ENCODE measurements at places on chromosomes 4 and X. TPM values are rescaled to one million over a fixed set of nuclear protein-coding genes. Genes with fewer than 3 reads are reported as not detected.

NPNT gene
- total RNA-seq: 13.2 TPM

VCX3B gene
- not detected for total RNA-seq

EGF gene
- total RNA-seq: not detected

KCNE5 gene
- 0.37 TPM for total RNA-seq

UGT2B17 gene
- total RNA-seq: not detected

DNA sequence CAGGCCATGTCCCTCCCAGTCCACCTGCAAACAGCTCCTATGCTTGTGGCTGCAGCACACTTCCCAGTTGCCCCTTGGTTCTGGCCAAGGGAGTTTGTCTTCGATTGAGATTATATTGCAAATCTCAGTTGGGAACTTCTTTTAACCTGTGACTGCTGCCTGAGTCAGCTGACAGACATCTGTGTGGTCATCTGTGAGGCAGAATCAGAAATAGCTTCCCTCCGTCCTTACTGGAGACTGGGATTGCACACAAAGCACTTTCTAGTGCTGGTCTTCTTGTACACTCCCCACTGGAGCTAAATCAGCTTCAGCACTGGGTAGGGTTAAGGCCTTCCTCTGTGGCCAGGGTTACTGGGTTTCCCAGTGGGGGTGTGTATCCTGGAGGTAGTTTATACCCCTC is 34.3 kb downstream of the ZNF330 start:
- no peak for DNase-seq

GRCh38 chrX:71475785-71476540 is 56.9 kb upstream of the OGT start:
- DNase-seq: no peak

GRCh38 chr4:98377559-98377958 is 116.4 kb downstream of the RAP1GDS1 start:
- no peak for DNase-seq

- DNase-seq: no peak
These were observed 538.3 kb upstream of the PCDH7 start for GRCh38 chr4:30181918-30182317.

GRCh38 chrX:131762802-131763234 is 218.9 kb downstream of the OR13H1 start:
- peak; percentile 48 for DNase-seq

DNA sequence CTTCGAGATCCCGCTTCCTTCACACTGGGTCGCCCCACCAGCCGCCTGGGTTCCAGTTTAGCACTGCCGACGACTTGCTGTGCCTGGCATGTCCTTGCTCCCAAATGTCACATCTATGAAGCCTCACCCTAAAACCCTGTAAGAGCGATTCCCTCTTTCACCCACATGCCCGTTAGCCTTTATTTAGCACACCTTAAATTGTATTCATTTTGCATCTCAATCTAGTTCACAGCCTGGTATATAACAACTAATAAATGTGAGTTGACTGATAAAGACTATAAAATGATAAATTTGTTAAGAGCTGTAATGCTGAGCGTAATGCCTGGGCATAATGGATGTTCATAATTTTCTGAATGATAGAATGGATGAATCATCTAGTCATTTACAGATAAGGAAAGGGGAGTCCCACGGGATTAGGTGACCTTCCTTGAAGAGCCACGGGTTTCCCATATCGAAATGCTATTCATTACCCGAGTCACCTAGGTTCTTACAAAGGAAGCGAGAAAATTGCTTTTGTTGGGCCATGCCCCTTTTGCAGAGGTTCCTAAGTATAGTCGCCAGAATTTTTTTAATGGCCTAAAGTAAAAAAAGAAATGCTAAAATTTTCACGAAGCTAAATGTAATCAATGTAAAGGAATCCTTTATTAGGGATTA is 1.1 kb upstream of the AP1S2 start:
- DNase-seq: peak; percentile 12

DNA sequence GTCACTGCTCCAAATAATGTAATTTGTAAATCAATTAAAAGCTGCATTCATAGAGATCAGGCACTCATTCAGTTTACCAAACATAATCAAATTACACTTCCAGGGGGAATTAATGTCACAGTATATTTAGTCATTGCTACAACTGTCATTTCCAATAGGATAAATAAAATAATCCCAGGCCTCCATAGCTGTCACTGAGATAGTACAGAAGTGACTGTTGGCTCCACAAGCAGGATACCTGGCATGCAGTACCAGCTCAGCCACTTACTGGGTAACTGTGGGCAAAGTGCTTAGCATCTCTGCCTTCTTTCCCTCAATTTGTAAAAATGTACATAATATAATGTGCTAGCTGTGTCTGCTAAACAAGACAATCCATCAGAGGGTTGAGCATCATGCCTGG is 128.1 kb downstream of the CAMK2D start:
- no peak for DNase-seq

DNA sequence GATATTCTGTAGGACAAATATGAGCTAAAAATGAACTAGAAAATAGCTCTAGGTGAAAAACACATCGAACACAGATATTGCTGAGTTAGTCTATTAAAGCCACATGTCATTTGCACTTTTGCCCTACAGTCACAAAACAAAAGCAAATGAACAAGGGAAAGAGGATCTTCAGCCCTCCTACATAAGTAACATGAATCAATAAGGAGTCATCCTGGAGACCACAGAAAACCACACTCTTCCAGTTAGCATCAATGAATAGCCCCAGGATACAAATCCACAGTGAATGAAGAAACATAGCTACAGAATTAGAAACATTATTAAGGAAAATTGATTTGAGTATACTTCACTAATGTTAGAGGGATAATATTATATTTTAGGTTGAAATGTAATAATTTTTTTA is 311.4 kb downstream of the MAPK10 start:
- no peak for DNase-seq

- DNase-seq: no peak
These were observed 162.2 kb downstream of the ZNF674 start for GRCh38 chrX:46383006-46383405.

- DNase-seq: no peak
These were observed 434 bp upstream of the TMEM255A start for GRCh38 chrX:120311727-120312063.

DNA sequence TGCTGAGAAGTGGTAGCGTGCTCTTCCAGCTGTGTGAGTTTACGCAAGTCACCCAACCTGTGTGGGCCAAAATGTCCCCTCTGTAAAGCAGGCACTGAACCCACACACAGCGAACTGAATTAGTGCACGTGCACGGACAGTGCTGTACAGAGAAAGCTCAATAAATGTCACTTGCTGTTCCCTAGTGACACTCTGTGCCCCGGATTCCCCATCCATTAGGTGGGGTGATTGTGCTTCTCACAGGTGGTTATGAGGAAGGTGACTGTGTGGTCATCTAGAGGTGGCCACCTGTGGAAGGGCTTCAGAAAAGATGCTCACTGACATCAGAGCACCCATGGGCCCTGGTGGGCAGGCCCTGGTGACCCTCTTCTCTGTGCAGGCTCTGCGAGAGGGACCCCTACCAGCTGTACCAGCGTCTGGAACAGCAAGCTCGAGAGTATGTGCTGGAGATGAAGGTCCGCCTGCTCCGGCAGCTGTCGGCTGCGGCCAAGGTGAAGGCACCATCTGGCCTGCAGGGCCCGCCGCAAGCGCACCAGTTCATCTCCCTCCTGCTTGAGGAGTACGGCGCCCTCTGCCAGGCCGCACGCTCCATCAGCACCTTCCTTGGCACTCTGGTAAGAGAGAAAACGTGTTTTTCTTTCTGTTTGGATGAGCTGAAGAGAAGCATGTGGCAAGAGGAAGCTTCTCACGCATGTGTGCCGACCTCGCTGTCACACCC is 94.3 kb downstream of the FAM193A start:
- no peak for DNase-seq

- DNase-seq: no peak
These were observed 64.5 kb downstream of the TEC start for GRCh38 chr4:48205107-48205506.

GRCh38 chr4:80587871-80588385 is 252.4 kb downstream of the CFAP299 start:
- no peak for DNase-seq

- DNase-seq: peak; percentile 55
These were observed 538 bp downstream of the SCML2 start for GRCh38 chrX:18353931-18354368.

- no peak for DNase-seq
These were observed 10.1 kb downstream of the PAPSS1 start for GRCh38 chr4:107709916-107710315.

DNA sequence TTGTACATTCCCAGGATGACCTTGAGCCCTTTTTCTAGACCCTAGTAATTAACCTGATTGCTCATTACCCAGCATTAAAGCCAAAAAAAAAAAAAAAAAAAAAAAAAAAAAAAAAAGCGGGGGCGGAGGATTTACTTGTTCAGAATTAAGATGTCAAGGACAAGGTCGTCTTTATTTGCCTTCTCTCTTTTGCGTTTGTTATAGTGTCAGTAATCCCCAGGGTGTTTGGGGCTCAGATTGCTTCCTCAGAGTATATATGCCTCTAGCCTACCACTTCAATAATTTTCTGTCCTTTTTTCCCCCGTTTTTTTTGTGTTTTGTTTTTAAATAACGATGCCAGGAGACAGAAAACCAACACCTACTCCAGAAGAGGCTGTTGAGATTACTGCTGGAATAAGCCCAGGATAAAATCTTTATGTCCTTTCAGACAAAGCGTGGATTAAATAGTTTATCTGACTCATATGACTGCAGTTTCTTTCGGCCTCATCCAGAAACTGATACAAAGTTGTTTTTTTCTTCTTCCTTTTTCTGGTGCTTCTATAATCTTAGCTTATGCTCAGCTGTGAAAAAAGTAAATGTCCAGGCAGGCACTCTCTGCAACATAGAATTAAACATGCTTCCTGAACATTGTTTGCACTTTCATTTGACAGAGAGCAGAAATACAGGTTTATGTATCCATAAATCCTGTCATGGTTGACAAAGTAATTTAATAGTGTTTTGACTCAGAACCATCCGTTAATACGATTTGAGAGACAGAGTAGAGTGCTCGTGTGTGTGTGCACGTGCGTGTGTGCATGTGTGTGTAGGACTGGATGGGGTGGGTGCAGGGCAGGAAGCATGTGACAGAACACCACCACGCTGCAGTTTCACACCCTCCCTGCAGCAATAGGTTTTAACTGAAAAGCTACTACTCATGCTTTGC is 138.6 kb downstream of the AFF1 start:
- DNase-seq: peak; percentile 82

GRCh38 chrX:23246001-23246400 is 88.6 kb upstream of the PTCHD1 start:
- no peak for DNase-seq

DNA sequence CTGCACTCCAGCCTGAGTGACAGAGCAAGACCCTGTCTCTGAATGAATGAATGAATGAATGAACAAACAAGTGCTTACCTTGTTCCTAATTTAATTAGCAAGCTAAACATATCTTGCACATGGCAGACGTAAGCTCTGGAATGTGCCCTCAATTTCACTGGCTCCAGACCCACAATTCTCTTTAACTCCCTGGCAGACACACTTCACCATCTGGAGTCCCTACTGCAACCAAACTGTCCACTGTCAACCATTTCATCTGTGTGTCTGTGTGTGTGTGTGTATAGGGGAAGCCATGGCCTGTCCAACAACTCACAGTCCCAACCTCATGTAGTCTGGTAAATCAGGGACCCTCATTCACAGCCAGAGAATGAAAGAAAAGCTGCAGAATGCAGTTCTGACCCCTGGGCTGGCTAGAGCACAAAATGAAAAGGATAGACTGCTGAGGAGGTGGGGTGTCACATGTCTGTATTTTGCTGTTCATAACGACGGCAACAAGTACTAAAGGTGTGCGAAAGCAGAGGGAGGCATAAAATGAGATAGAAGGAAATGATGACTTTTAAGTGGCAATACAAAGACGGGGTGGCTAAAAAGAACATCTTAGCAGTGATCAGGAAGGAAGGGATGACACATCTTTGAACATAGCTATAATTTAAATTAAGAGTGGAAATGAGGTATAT is 114.1 kb downstream of the TSPAN5 start:
- DNase-seq: no peak

DNA sequence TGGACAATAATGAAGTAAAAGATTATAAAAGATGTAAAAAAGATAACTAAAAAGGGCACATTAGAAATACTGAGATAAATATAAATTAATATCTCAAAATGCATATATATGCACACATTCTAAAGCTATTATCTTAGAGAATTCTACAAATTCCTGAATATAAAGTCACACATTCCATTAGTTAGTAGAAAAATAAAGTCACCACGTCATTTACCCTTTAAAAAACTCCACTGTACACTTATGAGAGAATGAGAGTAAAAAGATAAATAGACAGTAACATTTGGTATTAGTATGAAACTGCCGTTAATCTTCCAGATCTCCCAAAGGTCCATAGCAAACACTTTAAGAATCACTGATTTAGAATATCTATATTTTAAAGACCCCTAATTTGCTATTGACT is 67.2 kb upstream of the IL15 start:
- no peak for DNase-seq
